Nephron progenitor cell (in vitro differentiated cells): ENCODE measurements at places on chromosomes 16 and 17.

GRCh38 chr16:48247311-48247710 is at the start of gene ABCC11:
Gene ABCC11 (minus strand): TSS chr16:48247539. CDS start chr16:48231921, 15,618 bp downstream.
- DNase-seq: no peak

DNA sequence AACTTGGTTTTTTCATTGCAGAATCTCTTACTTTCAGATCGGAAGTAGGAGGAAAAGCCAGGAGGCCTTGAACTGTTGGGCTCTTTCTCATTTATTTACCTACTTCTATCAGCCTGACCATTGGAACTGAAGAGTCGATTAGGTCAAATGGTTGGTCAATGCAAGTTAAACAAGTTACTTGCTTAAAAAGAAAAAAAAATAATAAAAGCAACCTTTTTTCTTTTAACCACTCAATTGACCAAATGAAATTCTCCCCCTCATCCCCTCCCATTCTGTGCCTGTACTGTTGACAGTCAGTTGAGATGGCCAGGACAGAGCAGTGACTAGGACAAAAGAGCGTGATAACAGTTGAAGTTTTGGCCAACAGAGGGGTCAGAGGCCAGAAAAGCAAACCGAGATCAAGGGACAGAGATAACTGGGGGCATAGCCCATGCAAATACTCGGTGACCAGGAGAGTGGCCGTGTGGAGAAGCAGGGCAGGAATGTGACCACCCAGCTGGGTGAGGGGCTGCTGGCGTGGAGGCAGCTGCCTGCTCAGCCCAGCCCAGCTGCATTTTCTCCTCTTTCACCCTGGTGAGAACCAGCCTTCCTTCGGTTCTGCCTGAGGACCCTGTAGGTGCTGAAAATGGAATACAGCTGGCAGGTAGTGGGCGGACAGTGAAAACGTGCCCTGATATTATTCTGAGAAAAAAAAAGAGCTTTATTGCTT is 72.2 kb downstream of the HS3ST3B1 start:
- peak; percentile 35 for DNase-seq

DNA sequence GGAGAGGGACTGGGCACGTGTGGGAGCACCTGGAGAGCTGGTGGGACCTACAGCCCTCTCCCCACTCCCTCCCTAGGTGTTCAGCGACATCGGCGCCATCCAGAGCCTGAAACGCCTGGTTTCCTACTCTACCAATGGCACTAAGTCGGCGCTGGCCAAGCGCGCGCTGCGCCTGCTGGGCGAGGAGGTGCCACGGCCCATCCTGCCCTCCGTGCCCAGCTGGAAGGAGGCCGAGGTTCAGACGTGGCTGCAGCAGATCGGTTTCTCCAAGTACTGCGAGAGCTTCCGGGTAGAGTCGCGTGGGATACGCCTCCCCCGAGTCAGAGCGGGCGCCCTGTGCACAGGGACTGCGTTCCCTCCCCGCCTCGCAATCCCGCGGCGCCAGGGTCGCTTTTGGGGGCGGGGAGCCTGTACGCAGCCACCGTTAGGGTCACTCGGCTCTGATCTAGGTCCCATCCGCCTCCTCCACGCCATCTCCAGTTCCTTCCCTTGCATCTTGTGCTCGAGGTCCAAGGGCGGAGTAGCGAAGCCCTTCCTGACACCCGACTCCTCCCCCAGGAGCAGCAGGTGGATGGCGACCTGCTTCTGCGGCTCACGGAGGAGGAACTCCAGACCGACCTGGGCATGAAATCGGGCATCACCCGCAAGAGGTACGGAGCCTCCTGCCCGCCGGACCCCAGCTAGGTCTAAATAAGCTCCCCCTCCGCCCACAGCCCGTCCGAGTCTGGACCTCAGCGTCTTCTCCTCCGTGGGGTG is 13.0 kb downstream of the SARM1 start:
- DNase-seq: peak; percentile 50

DNA sequence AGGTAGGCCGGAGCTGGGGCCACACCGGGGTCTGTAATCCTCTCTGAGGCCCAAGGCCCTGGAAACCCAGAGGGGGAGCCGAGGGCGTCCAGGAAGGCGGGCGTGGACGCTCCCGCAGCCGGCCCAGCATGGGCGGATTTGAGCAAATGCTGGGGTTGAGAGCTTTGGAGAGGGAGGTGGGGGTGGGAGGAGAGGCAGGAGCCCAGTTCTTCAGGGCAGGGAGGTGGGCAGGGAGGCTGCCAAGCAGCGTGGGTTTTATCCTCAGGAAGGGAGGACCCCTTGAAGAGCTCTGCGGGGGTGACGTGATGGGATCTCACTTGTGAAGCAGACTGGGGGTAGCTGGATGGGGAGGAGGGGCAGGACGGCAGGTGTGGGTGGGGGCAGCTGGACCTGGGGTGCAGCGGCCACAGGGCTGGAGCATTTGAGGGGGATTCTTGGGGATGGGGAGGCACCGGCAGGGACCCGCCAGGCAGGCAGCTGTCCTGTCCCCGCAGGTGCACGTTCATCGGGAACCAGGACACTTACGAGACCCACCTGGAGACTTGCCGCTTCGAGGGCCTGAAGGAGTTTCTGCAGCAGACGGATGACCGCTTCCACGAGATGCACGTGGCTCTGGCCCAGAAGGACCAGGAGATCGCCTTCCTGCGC is 17.2 kb downstream of the TRAF7 start:
- no peak for DNase-seq

GRCh38 chr17:35486920-35487732 is 38.6 kb upstream of the SLFN13 start:
- no peak for DNase-seq

DNA sequence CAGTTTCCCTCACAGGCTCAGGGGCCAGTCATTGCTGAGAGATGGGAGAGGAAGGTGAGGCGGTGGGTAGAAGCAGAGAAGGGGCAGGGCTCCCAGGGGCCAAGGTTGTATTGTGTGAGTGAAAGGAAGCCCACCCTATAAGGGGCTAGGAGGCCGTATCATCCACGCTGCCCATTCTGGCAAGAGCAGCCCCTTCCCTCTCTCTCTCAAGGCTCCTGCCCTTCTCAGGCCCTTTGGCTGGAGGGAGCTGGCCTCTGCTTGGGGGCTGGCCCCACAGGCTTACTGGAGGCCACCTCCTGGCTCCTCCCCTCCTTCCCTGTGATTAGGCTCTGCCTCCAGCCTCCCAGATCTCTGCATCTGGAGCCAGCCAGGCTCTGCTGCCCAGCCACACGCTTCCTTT is 7.6 kb downstream of the TBKBP1 start:
- peak; percentile 61 for DNase-seq

DNA sequence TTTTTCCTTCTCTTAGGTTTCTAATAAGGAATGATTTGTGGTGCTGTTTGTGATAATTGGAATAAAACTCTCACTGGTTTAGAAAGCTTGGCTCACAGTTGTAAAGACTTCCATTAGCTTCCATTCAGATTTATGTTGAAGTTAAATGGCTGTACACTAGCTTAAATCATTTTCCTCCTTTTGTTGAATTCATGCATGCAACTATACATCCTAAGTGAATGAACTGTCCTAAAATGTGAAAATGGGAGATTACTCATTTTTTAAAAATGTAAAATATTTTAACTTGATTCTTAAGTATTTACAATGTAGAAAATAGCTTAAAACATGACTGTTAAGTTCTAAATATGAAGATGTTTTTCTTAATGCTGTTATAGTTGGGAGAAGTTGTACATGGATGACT is 15.2 kb downstream of the PRKCA start:
- DNase-seq: no peak

GRCh38 chr17:75749545-75750389 is 15.2 kb downstream of the GALK1 start:
- peak; percentile 92 for DNase-seq
